Caki2 (cell line): ENCODE measurements at places on chromosomes 3 and 15.

GRCh38 chr15:90059208-90059985 lies 42.9 kb downstream of the IDH2 start:
- no peak for DNase-seq

DNA sequence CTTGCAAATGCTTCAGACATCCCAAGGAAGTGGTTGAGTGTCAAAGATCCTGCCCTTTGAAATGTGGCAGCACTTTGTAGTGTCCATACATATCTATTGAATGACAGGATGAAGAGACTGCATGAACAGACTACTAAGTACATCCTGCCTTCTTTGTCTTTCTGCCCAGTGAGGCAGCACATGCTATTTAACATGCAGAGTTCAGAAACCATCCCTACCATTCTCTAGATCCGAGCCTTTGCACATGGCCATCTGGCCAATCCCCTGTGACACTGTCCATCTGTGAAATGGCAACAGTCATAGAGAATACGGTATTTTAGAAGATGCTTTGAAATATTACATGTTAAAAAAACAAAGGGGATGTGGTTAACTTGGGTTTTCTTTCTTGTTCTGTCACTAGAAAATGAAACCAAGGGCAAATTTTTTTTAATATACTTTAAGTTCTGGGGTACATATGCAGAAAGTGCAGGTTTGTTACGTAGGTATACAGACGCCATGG lies 519.6 kb downstream of the NTRK3 start:
- no peak for DNase-seq

GRCh38 chr3:182501856-182502255 lies 291.4 kb upstream of the ATP11B start:
- DNase-seq: no peak

DNA sequence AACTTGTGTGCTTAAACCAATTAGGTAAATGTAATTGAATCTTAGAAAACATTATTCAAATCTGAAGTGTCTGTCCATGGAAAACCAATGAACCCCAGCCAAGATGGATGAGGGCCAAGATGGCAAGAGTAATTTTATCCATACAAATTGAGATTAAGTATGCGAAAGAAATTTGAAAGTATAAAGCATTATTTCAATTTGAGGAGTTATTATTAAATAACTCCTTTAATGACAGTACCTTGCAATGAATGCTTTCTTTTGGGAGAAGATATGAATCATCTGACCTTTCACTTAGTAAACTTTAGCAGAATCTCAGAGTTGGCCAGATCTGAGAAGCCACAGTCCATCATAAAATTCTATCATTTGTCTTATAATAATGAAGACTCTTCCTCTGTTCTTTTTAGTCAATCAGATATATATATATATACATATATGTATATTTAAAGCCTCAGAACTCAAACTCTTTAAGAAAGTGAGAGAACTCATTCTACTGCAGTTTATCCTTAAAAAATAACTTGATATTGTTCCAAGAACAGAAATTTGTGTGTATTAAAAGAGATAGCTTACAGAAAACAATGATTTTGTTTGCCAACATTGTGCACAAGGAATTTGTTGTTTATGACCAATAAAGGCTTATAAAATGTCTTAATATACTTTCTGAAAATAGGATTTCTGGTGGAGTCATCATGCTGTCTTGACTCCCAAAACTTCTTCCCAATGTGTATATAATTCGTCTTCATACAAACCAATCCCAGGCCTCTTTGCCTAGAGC lies 434.8 kb upstream of the THBS1 start:
- DNase-seq: no peak

DNA sequence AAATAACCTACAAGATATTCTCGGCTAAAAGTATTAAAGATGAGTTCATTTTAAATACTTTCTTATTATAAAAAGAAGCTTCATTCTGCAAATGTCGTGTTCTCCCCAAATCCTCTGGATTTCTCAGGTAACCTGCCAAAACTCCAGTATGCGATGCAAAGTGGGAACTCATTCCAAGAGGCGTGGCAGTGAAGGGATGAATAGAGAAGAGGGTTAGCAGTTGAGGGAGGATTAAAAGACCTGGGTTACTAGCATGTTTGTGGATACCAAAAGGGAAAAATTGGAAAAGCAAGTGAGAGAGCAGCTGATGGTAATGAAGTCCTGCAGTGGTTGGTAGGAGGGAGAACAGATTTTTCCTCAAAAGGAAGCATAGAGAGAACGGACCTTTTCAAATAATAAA lies 61.6 kb downstream of the ATP2C1 start:
- DNase-seq: no peak

GRCh38 chr3:66738625-66739365 lies 238.0 kb upstream of the LRIG1 start:
- DNase-seq: no peak
